ENCODE measurements at places on chromosomes 16 and 17. TPM values are rescaled to one million over a fixed set of nuclear protein-coding genes. Genes with fewer than 3 reads are reported as not detected.

The TAC4 gene
- 1.6 TPM for total RNA-seq

The BCAR1 gene
- 27.5 TPM for total RNA-seq

The KRTAP17-1 gene
- total RNA-seq, result not detected

The KRT33A gene
- not detected for total RNA-seq

The CES3 gene
- total RNA-seq, result 2.7 TPM

The C16orf92 gene
- not detected for total RNA-seq

The ADORA2B gene
- total RNA-seq, result 10.6 TPM

The CHAD gene
- not detected for total RNA-seq

The B4GALNT2 gene
- total RNA-seq, result 0.04 TPM

The SLC22A31 gene
- total RNA-seq, result 9.7 TPM

The IGF2BP1 gene
- 333 TPM for total RNA-seq

The MSLN gene
- 0.18 TPM for total RNA-seq

The PSME3 gene
- 178 TPM for total RNA-seq

The UBN1 gene
- 46.7 TPM for total RNA-seq

The CBFB gene
- 65.7 TPM for total RNA-seq

The TPSAB1 gene
- total RNA-seq, result not detected

The WFIKKN1 gene
- total RNA-seq, result 11.6 TPM

The CCL3 gene
- total RNA-seq, result not detected

The OSGIN1 gene
- 2.7 TPM for total RNA-seq

The QPRT gene
- 104 TPM for total RNA-seq

The TTLL6 gene
- total RNA-seq, result 0.28 TPM

The C17orf78 gene
- total RNA-seq, result not detected

The HSD11B2 gene
- 18.8 TPM for total RNA-seq

The SERPINF2 gene
- total RNA-seq, result 0.86 TPM

The ABCC11 gene
- total RNA-seq, result 0.77 TPM

The MPP2 gene
- total RNA-seq, result 18.3 TPM

The HP gene
- total RNA-seq, result 9.5 TPM

Data from endodermal cell (in vitro differentiated cells).